Testis (tissue), 5 donors: ENCODE measurements at places on chromosomes 12 and 14.

- H3K27me3 ChIP-seq, result no peaks in the 10 kb centered on the region
- no peaks in the 10 kb centered on the region for H3K4me1 ChIP-seq
- DNase-seq, result no peak
- no peak overlapping the region for H3K4me3 ChIP-seq
- H3K27ac ChIP-seq, result no peak overlapping the region
- no peaks in the 10 kb centered on the region for H3K36me3 ChIP-seq
Measured at GRCh38 chr14:32102152-32102787, 25.2 kb downstream of the ARHGAP5 start.

DNA sequence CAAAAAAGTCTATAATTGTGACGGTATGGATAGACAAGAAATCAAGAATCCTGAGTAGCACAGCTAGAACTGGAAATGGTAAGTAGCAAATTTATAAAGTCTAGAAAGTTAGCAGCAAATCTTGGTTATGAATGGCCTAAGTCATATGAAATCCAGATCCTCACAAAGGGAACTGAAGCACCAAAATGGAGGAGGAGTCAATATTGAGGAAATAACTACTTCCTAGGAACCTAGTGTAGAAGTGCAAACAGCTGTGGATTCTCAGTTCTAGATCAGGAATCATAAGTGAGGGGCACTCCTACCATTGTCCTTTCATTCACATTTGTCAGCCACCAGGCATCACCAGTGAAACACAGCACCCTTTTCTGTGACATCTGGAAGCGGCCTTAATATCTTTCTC lies 202.2 kb upstream of the DCN start:
- H3K27ac ChIP-seq, result no peak overlapping the region
- no peak overlapping the region for H3K4me3 ChIP-seq
- H3K4me1 ChIP-seq, result peaks cover 16% of the 10 kb centered on the region

DNA sequence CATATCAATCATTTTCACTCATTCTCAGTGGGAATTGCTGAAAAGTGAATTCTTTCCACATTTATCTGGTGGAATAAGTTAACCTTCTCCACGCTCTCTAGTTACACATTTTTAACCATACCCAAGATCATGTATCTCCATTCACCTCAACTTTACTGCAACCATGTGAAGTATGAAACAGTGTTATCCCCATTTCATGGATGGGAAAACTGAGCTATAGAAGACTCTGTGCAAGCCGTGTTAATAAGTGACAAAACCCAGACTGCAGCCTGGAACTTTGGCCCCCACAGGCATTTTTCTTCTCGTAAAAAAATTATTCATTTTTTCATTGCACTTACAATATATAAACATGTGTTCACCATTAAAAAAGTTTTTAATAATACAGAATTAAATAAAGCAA lies 82.4 kb upstream of the CCND2 start:
- H3K4me3 ChIP-seq, result no peak overlapping the region
- no peak overlapping the region for H3K27ac ChIP-seq
- DNase-seq, result no peak
- no peaks in the 10 kb centered on the region for H3K27me3 ChIP-seq
- H3K4me1 ChIP-seq, result no peaks in the 10 kb centered on the region
- H3K36me3 ChIP-seq, result no peaks in the 10 kb centered on the region

DNA sequence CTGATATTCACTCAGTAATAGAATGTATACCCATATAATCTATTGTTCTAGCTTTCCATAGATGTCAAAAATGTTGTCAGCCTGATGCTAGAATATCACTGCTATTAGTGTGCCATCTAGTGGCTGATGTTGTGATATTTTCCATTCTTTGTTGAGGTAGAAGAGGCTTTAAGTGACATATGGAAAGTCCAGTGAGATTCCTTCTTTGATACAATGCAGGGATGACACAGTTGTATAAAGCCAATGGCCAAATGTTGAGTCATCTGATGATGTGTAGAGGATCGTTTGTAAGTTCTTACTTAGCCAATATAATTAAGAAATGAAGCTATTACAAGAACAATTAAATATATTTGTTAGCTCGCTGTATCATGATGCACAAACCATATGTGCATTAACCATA lies 58.1 kb upstream of the PCED1B start:
- no peaks in the 10 kb centered on the region for H3K4me1 ChIP-seq
- H3K27me3 ChIP-seq, result no peaks in the 10 kb centered on the region
- H3K36me3 ChIP-seq, result no peaks in the 10 kb centered on the region
- no peak for DNase-seq
- H3K4me3 ChIP-seq, result no peak overlapping the region
- no peak overlapping the region for H3K27ac ChIP-seq

DNA sequence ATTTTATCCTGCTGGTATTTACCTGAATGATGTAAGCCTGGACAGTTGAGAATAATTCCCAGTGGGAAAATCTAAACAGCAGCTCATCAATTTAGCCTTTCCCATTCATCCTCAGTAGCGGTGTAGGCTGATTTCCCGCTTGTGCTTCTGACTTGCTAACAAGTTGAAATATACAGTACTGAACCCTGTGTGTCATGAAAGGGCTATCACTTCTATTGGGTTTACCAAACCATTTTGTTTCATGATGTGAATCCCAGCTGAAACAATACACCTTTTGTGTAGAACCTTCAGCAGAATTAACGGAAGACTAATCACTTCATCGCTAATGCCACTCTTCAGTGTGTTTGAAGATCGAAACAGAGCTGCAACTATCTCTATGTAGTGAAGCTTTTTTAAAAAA lies 88.4 kb downstream of the POLR3B start:
- H3K4me3 ChIP-seq, result no peak overlapping the region
- no peaks in the 10 kb centered on the region for H3K4me1 ChIP-seq
- H3K27ac ChIP-seq, result no peak overlapping the region
- DNase-seq, result no peak

DNA sequence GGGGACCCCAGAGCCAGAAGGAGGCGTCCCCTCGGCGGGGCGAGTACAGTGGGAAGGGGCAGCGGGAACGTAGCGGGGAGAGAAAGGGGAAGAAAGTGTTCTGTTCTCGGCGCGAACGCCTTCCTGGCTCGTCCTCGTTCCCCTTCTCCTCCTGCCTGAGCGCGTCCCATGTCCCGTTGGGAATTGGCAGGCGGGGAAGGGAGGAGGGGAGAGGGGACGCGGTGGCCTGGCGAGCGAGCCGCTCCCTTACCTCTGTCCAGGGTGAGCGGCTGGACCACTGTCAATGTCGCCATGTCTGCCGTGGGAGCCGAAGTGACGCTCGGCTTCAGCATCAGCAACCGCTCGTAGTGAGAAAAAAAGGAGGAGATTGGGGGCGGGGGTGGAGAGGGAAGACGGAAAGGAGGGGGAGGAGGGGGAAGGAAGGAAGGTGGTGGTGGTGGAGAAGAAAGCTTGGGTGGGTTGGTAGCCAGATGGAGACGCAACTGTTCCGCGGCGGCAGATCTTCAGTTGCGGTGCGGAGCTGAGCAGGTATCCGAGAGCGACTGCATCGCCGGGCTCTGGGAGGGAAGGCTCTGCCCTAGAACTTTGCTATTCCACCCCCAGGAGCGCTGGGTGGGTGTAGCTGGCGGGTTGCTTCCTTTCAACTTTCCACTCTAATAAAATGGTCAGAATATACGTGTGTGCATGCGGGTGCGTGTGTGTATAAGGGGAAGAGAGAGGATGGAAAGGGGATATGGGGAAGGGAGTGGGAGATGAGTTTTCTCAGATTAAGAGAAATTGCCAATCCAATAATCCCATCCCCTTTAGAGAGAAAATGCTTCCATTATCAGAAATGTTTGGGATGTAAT lies at the start of gene LIN7A:
LIN7A (minus strand) TSS at position 544 of the 848 bp plus-strand sequence; CDS start at position 332, 212 bp downstream.
- H3K4me1 ChIP-seq, result peaks cover 6% of the 10 kb centered on the region
- no peaks in the 10 kb centered on the region for H3K27me3 ChIP-seq
- peak within 1 kb of the TSS; percentile 57 for H3K4me3 ChIP-seq
- H3K36me3 ChIP-seq, result no peaks in the 10 kb centered on the region
- peak; percentile 52 for DNase-seq

DNA sequence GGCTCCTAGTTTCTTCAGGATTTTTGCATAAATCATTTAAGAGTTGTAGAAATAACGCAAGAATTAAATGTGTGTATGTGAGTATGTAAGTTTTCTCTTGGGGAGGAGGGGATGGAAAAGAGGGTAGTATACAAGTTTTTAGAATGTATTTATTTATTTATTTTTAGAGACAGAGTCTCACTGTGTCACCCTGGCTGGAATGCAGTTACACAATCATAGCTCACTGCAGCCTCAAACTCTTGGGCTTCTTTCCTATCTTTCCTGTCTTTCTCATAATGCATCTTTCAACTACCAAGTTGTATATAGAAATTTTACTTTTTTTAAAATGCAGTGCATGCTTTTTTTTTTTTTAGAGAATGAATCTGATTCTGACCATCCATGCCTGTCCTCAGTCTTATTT lies 269.0 kb upstream of the GARIN2 start:
- no peak overlapping the region for H3K27ac ChIP-seq
- H3K27me3 ChIP-seq, result no peaks in the 10 kb centered on the region
- H3K4me3 ChIP-seq, result no peak overlapping the region
- no peak for DNase-seq

- no peak for DNase-seq
- H3K27ac ChIP-seq, result no peak overlapping the region
Measured at GRCh38 chr12:131902332-131903241, 8.2 kb downstream of the ULK1 start.

DNA sequence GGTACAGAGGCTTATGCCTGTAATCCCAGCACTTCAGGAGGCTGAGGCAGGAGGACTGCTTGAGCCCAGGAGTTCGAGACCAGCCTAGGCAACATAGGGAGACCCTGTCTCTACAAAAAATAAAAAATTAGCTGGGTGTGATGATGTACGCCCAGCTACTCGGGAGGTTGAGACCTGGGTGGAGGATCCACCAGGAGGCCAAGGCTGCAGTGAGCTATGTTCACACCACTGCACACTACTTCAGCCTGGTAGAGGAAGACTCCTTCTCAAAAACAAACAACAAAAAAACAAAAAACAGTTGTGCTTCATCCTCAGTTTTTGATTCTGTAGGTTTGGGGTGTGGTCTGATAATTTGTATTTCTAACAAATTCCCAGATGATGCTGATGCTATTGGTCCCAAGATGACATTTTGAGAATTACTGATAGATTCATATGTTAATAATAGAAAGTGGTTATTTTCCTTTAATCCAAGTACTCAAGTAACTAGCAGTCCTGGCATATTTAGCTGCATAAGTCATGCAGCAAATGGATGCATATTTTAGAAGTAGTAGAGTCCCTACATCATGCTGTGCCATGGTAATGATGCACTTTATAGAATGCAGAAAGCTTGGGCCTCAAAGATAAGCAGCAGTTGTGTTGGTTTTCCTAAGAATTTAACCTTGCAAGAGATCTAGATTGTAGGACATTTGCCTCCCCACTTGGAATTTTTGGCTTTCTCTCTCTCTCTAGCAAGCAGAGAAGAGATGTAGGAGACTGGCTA lies 76.1 kb upstream of the PAWR start:
- H3K4me3 ChIP-seq, result no peak overlapping the region
- no peak for DNase-seq
- no peaks in the 10 kb centered on the region for H3K4me1 ChIP-seq
- no peaks in the 10 kb centered on the region for H3K36me3 ChIP-seq

DNA sequence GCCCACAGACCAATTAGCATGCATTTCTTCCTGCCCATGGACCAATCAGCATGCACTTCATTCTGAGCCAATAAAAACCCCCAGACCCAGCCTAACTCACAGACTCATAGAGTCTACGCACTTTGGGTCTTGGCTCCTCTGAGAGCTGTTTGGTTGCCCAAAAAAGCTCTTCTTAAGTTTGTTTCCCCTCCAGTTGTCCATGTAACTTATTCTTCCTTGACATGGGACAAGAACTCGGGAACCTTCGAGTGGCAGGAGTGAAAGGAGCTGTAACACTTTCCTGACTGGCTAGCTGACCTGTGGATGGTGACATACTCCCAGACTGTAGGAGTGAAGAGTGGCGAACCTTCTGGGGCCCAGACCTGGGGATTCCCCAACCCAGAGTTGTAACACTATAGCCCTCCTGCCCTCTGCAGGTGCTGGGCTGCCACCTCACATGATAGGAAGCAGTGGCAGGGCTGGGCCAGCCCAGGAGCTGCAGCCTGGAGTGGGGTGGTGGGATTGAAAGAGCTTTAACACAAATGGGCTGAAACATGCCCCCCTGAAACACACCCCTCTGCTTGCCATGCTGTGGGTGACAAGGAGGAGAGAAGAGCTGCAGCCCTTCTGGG lies 4.4 kb upstream of the BTBD7 start:
- H3K27ac ChIP-seq, result no peak overlapping the region
- H3K4me1 ChIP-seq, result peaks cover 6% of the 10 kb centered on the region
- DNase-seq, result no peak
- no peak overlapping the region for H3K4me3 ChIP-seq

- no peaks in the 10 kb centered on the region for H3K36me3 ChIP-seq
- no peaks in the 10 kb centered on the region for H3K4me1 ChIP-seq
- H3K27me3 ChIP-seq, result no peaks in the 10 kb centered on the region
- H3K4me3 ChIP-seq, result peak overlapping the region; percentile 72
- peak; percentile 35 for DNase-seq
- H3K27ac ChIP-seq, result no peak overlapping the region
Measured at GRCh38 chr14:20469890-20470602, 840 bp downstream of the PNP start.

- peaks cover 5% of the 10 kb centered on the region for H3K4me1 ChIP-seq
- H3K4me3 ChIP-seq, result no peak overlapping the region
- no peaks in the 10 kb centered on the region for H3K27me3 ChIP-seq
- no peak overlapping the region for H3K27ac ChIP-seq
- no peak for DNase-seq
- H3K36me3 ChIP-seq, result no peaks in the 10 kb centered on the region
Measured at GRCh38 chr12:42812086-42812485, 222.5 kb upstream of the PRICKLE1 start.
